Cortex of kidney (tissue), 1 donor: ENCODE measurements at places on chromosomes 12 and 14.

DNA sequence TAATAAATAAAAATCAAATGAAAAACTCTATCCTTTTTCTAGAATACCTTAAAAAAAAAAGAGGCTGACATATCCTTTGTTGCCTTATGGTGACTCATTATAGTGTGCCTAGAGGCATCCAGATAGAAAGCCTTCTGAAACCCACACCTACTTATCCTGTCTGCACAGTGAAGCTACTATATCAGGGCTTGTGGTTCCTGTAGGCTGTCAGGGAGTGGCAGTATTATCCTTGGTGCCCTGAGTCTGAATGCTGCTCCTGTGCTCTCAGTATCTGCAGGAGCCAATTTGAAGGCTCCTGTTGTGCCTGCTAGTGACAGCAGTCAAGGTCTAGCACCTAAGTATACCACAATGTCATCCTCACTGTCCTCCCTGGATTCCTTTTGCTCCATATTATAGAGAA lies 168.4 kb upstream of the AVPR1A start:
- no peak for DNase-seq

GRCh38 chr14:37246427-37246829 lies 48.7 kb downstream of the MIPOL1 start:
- no peak for DNase-seq

- DNase-seq, result no peak
Observed at GRCh38 chr12:33825986-33826602, 196.2 kb upstream of the ALG10 start.

GRCh38 chr12:113090740-113091139 lies 34.2 kb downstream of the DTX1 start:
- no peak for DNase-seq

- DNase-seq, result no peak
Observed at GRCh38 chr12:99287136-99287535, 360.4 kb upstream of the GARIN6 start.

GRCh38 chr12:69396041-69396440 lies 36.5 kb downstream of the YEATS4 start:
- DNase-seq, result no peak

- DNase-seq, result no peak
Observed at GRCh38 chr14:68741839-68742470, 50.9 kb downstream of the ZFP36L1 start.
